ENCODE measurements at places on chromosomes 13 and 19.
A peak's percentile ranks its signal among the peaks of the same experiment; 100 is the strongest.

- peak; percentile 11 for DNase-seq
These were observed 20.3 kb downstream of the RFX1 start for GRCh38 chr19:13985771-13986347.

DNA sequence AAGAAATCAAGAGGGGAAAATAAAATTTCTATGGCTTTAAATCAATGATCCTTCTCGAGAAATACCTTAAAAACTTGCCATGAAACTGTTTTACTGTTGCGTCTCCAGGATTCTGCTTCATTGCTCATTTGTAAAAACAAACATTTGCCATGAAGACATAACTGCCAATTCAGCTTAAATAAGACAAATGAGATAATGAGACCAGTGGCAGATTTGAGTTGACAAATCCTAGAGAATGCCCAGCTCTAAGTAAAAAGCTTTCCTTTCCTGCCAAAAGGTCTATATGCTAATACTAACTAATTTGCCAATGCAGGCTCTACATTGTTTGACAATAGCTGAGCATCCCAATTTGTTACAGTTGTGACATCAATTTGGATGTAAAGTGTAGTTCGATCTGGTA is 400.5 kb upstream of the PCDH9 start:
- no peak for DNase-seq

DNA sequence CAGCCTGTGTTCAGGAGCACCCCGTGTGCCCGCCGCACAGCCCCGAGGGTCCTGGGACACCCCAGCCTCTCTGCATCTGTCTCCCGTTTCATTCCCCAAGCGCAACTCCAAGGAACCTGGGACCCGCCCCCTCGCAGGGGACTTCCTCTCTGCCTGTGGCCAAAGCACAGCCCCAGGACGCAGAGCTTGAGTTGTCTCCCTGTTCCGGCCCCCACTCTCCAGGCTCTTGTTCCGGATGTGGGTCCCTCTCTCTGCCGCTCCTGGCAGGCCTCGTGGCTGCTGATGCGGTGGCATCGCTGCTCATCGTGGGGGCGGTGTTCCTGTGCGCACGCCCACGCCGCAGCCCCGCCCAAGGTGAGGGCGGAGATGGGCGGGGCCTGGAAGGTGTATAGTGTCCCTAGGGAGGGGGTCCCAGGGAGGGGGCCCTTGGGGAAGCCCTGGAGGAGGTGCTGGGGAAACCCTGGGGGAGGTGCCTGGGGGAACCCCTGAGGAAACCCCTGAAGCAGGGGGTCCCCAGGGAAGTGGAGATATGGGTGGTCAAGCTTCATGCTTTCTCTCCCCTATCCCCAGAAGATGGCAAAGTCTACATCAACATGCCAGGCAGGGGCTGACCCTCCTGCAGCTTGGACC is 1.3 kb downstream of the HCST start:
- DNase-seq, result peak; percentile 74

GRCh38 chr19:48918801-48919247 is 14.7 kb upstream of the DHDH start:
- DNase-seq, result peak; percentile 41

DNA sequence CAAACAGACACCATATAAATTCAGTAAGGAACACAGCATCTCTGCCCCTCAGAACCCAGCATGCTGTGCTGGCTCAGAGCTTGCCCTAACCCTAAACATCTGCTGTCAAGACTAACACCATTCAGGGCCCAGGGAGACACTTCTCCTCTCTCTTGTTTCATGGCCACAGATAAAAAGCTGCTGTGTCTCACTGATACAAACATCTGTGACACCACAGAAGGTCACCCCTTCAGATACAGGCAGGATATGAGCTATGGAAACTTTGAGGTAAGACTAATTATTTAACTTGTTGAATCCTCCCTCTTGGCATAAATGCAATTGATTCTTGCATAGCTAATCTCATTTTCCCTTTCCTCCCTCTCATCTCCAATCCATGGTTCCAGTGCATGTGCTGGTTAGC is 61.6 kb upstream of the GPR12 start:
- DNase-seq, result no peak

DNA sequence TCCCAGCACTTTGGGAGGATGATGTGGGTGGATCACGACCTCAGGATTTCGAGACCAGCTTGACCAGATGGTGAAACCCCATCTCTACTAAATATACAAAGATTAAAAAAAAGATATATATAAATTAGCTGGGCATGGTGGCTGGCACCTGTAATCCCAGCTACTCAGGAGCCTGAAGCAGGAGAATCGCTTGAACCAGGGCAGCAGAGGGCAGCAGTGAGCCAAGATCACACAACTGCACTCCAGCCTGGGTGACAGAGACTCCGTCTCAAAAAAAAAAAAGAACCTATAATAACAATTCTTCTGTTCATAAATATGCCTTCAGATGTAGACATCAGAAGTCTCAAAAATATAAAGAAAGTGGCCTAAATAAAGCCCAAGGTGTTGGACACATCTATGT is 7.6 kb downstream of the ZNF737 start:
- DNase-seq, result no peak

- no peak for DNase-seq
These were observed 703.8 kb downstream of the DIAPH3 start for GRCh38 chr13:59459972-59460371.

GRCh38 chr13:86710896-86711295 is 911.7 kb upstream of the SLITRK6 start:
- DNase-seq, result no peak

DNA sequence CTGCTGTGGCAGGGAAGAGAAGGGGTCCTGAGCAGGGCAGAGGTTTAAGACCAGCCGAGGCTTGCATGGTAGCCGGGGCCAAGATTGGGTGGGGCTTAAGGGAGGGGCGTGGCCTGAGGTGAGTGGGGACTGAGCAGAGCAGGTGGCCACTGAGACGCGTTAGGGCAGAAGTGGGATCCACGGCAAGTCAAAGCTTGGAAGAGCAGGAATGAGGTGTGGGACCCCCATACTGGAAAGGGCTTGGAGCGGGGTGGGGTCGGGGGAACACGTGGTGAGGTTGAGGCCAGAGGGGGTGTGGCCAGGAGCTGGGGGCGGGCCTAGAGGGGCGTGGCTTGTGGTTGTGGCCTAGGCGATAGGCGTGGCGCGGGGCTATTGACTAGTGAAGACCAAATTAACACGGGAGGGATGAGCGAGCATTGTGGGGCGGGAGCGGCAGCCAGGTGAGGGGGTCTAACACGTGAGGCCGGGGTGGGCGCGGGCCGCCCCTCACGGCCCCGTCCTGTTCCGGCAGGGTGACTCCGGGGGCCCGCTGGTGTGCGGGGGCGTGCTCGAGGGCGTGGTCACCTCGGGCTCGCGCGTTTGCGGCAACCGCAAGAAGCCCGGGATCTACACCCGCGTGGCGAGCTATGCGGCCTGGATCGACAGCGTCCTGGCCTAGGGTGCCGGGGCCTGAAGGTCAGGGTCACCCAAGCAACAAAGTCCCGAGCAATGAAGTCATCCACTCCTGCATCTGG is 3.3 kb downstream of the CFD start:
- DNase-seq, result peak; percentile 21

GRCh38 chr13:101451641-101452040 is 834 bp upstream of the ITGBL1 start:
- no peak for DNase-seq

DNA sequence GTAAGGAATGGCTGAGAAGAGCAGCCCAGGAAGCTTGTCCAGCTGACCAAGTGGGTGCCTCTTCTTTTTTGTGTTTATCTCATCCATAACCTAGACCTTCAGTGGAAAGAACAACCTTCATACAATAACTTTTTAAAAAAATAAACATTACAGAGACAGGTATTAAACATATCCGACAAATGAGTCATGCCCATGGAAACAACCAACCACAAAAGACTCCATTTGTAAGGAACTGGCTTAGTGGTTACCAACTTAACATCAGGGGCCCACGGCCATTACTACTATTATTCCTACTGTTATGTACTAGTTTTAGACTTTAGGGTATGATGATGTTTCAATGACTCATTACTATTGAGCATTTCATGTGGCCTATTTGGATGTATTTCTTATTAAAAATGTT is 191.7 kb upstream of the SERP2 start:
- peak; percentile 20 for DNase-seq

- DNase-seq, result no peak
These were observed 935 bp downstream of the LRP3 start for GRCh38 chr19:33194886-33195644.

- peak; percentile 74 for DNase-seq
These were observed 3.7 kb downstream of the USHBP1 start for GRCh38 chr19:17260842-17261325.

DNA sequence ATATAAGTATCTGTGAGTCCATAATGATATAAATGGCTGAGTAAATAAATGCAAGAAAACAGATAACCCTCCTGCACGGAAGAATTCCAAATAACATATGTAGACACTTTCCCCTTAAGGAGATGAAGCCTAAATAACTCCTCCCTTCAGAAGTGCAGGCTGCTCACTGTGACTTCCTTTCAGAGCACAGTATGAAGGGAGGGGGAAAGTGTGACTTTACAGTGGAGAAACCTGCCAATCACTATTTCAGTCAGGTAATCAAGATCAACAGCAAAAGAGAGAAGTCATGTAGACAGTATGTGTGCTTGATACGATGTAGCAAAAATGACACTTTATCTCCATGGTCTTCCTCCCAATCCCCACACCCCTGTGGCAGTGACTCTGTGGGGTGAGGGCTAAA is 7.1 kb downstream of the GGACT start:
- DNase-seq, result no peak

GRCh38 chr19:52007451-52007805 is 583 bp downstream of the ZNF615 start:
- DNase-seq, result peak; percentile 37

DNA sequence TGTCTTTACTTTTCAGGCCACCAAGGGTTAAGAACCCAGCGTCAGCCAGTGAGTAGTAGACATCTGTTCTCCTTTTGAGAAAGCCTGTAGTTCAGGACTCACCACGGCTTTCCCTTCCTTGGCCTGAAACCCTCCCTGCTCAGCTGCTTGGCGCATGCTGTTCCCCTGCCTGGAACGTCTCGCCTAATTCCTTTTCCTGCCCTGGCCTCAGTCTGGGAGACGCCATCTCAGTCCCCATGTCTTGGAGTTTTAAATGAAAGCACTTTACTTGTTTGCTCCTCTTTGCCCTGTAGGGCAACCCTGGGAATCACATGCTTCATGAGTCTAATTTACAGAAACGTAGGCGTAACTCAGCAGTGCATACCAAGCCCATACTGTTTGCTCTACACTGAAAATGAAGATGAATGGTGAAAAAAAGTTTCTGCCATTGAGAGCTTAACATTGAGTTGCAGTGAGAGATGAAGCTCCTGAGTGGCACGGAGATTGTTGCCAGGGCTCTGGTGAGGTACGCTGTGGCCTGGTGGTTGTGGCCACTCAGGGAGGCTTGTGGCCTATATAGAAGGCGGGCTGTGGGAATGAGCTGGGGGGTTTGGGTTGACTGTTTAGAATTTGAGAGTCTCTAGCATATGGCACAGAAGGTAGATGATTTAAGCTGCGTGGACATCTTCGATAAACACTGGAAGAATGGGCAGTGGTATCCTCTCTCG is 52.8 kb downstream of the GATAD2A start:
- DNase-seq, result no peak

DNA sequence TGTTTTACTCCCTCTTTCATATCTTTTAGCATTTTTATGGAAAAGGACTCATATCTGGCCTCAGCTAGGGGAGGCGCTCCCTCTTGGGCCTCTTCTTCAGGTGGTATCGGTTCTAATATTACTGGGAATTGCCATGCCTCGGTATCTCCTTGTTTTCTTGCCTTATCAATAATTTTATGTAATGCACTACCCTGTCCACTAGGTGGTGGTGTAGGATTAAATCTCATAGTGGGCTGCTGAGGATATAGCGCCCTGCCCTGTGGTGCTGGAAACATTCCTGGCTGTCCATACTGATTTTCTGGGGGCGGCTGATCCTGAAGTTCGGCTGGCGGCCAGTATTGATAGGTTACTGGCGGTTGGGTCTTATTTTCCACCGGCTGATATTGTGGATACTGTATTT is 35.8 kb downstream of the ZNF420 start:
- no peak for DNase-seq

- DNase-seq, result peak; percentile 0
These were observed 512 bp upstream of the ZNF93 start for GRCh38 chr19:19900139-19900728.

- no peak for DNase-seq
These were observed 8.8 kb downstream of the ZNF787 start for GRCh38 chr19:56112313-56112709.

DNA sequence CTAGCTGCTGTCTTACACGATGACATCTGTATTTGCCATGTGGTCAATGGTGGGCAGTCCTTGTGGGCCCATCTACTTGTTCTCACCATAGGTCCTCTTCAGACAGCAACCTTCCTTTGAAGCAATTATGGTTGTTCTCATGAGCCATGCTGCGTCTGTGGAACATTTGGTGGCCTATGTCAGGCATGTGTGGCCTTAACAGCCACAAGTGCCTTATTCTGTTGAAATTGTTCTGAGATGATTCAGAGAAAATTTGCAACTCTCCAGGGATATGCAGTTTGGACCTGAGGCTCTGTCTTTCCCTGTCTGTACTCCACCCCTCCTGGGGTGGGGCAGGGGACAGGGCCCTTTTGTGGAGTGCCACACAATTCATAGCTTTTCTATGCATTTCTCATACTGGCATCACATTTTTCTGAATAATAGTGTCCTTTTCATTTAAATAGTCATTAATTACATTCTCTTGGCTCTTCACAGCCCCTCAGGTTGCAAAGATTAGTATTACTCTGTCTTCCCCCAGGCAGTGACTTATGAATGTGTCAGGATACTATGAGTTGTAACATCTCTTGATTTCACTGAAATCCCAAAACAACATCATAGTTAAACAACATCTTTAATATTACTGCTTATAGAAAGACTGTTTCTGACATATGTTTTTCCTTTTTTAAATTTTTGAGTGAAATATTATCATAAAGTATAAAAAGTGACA is 102.1 kb downstream of the ITGBL1 start:
- DNase-seq, result no peak

DNA sequence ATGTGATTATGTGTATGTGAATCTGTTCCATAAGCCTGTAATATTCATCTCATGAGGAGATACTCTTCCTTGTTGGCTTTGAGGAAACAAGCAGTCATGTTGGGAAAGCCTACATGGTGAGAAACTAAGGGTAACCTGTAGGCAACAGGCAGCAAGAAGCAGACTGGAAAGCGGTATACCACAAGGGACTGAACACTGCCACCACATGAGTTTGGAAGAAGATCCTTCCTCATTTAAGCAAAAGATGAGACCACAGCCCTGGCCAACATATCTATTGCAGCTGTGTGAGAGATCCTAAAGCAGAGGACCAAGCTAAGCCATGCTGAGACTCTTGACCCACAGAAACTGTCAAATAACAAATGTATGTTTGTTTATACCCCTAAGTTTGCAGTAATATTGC is 134.8 kb downstream of the B3GLCT start:
- DNase-seq, result no peak

GRCh38 chr13:98997738-98998641 is 20.1 kb upstream of the DOCK9 start:
- peak; percentile 22 for DNase-seq

DNA sequence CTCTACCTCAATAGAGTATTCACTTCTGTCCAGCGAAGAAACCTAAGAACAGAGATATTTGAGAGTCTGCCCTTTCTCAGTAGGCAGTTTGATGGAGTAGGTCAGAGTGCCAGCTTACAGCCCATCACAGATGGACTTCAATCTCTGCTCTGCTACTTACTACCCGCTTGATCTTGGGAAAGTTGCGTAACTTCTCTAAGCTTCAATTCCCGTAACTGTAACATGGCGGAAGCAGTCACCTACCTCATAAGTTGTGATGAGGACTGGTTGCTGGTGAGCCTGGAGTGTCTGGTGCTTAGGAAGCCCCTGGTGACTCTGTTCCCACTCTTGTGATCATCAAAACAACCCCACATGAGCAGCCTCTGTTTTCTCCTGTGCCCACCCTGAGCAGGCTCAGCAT is 31.0 kb downstream of the AMER2 start:
- DNase-seq, result no peak
